Temporal lobe (tissue), 4 donors: ENCODE measurements at places on chromosomes 2 and 18. TPM values are rescaled to one million over a fixed set of nuclear protein-coding genes. Genes with fewer than 3 reads are reported as not detected.

Gene CYP1B1
- 9.3 TPM for total RNA-seq

Gene TUBB8B
- not detected for total RNA-seq

Gene HAAO
- total RNA-seq: 1.5 TPM

Gene MAP3K19
- 1.7 TPM for total RNA-seq

Gene SLC38A11
- 1.7 TPM for total RNA-seq

Gene CD207
- total RNA-seq: not detected

Gene TGFA
- total RNA-seq: 3.7 TPM

Gene IRS1
- 14.3 TPM for total RNA-seq

Gene CELF4
- total RNA-seq: 50.9 TPM
